ENCODE measurements at places on chromosomes 1 and 21.

DNA sequence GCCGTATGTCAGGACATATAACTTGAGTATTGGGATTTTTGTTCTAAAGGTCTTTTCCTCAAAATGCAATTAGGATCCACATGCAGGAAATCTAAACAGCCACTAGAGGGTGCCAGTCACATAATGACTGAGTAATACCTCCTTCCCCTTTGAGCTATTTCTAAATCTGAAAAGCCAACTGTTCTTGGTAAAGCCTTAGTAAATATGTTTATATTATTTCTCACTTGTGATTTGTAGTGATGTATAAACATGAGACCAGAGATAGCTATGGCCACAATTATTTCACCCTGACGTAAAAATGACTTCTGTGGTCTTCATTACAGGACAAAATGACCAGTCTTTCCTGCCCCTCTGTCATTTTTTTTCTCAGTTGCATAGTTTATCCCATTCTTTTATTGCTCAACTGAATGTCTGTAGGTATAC lies 41.0 kb upstream of the DR1 start:
- peak; percentile 37 for DNase-seq

DNA sequence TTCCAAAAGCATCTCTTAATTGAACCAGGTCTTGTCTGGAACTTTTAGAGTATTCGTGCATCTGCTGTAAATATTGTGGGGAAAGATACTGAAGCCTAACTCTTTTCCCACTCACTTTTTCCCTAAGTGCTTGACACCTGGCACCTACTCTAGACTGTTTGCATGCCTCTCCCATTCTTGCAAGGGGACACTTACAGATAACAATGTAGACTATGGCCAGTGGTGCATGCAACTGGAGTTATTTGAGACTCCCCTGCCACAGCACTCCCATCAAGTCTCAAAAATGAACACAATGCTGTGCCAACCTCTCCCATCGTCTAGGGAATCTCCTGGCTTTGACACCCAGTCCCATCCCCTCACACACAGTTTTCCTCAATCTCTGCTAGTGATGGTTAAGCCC lies 118.6 kb upstream of the ATP1B1 start:
- no peak for DNase-seq

GRCh38 chr1:213296558-213296957 lies 245.5 kb downstream of the RPS6KC1 start:
- no peak for DNase-seq

- DNase-seq, result no peak
Observed at GRCh38 chr1:155940482-155940992, 901 bp upstream of the RXFP4 start.

DNA sequence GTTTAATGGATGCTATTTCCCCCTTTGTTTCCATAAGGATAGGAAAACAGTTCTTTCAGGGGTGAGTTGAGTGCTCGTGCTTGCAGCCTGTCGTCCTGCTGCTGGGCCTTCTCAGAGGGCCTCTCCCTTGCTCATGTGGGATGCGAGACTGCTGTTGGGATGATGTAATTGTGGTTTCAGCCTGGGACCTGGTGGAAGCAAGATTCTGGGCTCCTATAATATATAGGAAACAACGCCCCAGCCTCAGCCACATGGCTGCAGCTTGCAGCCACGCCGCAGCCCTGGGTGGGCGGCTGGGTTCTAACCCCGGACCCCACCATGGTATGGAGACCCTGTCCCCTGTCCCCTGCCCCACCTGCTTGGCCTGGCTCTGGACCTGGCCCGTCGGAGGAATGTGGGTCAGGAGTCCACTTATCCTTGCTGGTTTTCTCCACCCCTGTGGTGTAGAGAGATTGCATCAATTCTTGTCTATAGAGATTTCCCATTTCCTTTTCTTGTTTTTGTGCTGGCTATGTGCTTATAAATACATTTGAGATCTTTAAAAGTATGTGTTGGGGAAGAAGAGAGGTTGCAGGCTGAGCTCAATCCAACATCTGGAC lies 357.8 kb downstream of the SIPA1L2 start:
- DNase-seq, result no peak

GRCh38 chr1:29379443-29380073 lies 143.2 kb downstream of the PTPRU start:
- no peak for DNase-seq

DNA sequence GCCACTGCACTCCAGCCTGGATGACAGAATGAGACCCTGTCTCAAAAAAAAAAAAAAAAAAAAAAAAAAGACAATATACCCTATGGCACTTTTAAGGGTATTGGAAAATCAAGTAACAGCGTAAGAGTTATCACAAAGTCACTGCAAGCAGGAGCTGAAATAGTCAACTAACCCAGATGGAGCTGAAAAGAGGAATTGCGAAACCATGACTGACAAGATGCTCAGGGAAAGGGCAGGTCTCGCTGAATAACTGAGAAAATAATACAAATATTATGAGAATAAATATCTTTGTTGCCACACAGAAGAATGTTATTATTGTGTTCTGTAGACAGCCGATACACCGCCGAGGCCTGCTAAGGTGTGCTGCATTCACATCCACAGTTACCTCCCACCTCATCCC lies 17.8 kb downstream of the HLCS start:
- DNase-seq, result no peak

- no peak for DNase-seq
Observed at GRCh38 chr1:247386687-247387086, 29.3 kb upstream of the NLRP3 start.

- no peak for DNase-seq
Observed at GRCh38 chr1:115666702-115667101, 24.9 kb downstream of the VANGL1 start.

GRCh38 chr1:93680420-93681100 lies 1.1 kb downstream of the BCAR3 start:
- peak; percentile 69 for DNase-seq

GRCh38 chr1:5682626-5683225 lies 309.5 kb downstream of the NPHP4 start:
- DNase-seq, result no peak

DNA sequence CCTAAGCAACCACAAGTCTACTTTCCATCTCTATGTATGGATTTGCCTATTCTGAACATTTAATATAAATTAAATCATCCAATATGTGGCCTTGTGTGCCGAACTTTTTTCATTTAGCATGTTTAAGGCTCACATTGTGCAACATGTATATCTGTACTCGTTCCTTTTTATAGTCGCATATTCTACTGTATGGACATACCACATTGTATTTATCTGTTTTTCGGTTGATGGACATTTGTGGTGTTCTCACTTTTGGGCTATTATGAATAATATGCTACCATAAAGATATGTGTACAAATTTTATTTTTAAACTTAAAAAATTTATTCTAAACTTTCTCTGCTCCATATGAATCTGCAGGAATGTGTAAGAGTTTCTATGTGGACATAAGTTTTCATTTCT lies 13.0 kb downstream of the ZYG11A start:
- no peak for DNase-seq

DNA sequence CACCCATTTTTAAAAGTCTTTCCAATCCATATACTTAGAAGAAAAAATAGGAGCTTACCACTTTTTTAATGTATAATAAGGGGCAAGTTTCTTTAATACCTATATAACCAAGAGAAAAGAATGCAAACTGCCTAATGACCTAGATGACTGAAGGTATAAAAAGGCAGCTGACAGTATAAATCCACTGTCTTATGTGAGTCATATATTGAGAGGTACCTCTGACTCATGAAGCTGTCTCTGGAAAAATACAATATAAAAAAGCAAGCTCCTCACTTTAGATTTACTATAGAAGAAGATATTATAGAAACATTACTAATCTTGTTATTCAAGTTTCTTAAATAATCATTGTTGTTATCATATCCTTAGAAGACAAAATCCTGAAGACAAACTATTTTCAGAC lies 144.2 kb downstream of the VAV3 start:
- DNase-seq, result peak; percentile 24

DNA sequence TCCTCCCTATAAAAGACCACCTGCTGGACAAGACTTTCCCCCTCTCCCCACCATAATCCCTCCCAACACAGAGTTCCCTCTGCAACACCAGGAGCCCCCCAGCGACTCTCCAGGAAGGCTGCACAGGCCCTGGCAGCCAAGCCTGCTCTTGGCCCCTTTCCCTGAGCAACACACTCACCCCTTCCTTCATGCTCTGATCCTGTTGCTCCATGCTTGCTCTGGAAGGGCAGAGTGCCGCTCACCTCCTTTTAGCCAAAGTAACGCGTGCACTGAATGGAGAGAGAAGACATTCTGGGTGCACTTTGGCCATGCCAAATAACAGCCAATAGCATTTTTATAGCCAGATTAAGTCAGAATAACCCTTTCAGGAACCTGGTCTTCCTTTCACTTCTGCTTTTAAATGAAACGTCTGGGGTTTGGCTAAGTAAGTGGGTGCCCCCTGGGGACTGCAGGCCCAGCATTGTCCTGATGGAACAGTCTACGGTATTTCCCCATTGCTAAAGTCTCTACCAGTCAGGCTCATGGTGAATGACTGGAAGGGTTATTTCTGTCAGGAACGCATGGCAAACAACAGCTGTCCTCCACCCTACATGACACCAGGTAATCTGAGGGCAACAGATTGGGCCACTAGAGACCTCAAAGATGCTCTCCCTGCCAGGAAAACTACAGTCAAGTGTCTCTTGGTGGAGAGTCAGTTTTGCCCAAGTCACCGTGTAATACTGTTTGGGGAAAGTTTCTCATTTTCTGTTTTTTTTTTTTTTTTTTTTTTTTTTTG lies at the start of gene SLC2A5:
Gene SLC2A5 (minus strand): TSS at position 310 of the 775 bp plus-strand sequence. CDS start 99 bp downstream, at position 211.
- no peak for DNase-seq

DNA sequence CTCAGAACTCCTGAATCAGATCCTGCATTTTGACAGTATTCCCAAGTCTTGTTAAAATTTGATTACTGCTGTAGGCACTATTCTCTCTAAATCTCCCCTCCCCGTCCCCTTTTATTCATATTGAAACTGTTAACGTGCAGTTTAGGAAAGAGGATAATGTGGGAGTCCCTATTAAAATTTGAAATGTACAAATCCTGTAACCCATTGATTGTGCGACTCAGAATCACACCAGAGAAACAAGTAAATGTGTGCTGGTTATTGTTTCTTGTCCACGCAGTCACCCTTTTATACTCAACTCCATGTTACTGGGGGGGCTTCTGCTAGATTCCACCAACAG lies 584 bp upstream of the LTN1 start:
- no peak for DNase-seq

DNA sequence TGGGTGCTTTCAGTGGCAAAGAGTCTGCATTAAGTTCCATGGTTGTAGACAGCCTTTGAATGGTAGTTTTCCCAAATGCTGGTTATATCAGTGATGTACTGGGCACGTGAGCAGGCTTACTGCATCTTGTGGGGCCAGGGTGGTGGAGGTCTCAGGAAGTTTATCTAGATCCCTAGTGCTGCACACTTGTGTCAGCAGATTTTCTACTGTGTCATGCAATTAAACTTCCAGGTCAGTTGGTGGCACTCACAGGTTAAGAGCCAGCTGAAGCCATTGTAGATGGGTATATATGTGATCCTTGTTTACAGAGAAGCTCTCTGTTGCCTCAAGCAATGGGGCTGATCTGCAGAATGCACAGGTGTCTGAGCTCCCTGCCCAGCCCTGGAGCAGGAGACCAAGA lies 33.0 kb downstream of the FOXJ3 start:
- no peak for DNase-seq

All from HS-5 (cell line).